H54 (cell line): ENCODE measurements at places on chromosomes 2 and 18.

DNA sequence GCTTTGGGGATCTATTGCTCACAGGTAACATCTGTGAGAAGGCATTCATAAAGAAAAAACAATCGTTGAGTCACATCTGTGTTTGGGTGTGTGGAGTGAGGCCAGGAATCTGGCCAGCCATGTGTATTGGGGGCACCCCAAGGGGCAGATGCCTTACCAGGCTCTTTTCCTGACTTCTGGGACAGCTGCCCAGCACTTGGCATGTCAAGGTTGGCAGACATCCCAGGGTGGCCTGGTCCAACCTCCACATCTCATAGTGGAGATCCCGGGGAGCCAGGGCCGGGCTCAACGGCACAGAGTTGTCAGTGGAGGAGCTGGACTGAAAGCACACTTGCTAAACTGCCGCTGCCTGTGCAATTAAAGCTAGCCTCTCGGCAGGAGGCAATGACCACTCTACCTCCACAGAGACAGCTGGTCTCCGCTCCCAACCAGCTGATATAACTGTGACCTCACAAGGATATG is 75.3 kb upstream of the MGAT4A start:
- peak; percentile 65 for DNase-seq

DNA sequence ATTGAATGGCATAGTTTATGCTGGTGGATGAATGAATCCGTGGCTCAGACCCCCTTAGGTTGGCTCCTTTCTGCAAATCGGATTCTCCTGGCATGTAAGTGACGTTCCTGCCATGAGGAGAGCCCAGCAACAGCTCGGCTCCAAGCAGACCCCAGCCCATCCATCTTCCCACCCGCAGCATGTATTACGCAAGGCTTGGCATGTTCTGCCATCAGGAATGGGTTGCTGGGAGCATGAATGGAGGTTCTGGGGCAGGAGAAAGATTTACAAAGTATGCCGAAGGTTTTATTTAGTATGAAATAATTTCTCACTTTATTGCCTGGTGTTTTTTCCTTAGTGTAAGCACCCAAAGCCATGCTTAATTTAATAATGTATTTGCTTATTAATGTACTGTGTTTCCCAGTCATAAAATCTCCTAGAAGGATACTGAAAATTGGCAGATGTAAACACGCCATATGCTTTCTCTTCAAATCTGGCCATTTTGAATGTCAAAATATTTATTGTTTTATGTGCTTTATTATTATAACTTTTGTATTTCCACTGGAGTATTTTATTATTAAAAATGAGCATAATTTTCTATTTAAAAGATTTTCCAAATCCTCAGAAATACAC is 128.5 kb downstream of the ACKR3 start:
- no peak for DNase-seq

DNA sequence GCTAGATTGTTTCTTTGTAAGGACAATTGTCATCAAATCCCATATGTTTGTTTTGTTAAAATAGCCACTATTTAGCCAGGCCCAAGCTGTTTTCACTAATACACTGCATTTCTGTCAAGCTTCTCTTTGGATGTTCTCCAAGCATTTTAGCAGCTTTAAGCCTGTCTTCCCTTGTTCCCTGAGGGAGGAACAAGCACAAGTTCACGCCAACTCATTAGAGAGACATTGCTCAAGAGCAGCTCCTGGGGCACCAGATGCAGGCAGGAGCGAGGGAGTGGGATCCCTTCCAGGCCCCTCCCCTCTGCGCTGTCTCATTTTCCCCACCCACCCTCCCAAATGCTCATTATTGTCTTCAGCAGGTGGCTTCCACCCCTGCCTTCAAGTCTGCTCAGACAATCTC is 32.6 kb upstream of the PPP3R1 start:
- DNase-seq: no peak

DNA sequence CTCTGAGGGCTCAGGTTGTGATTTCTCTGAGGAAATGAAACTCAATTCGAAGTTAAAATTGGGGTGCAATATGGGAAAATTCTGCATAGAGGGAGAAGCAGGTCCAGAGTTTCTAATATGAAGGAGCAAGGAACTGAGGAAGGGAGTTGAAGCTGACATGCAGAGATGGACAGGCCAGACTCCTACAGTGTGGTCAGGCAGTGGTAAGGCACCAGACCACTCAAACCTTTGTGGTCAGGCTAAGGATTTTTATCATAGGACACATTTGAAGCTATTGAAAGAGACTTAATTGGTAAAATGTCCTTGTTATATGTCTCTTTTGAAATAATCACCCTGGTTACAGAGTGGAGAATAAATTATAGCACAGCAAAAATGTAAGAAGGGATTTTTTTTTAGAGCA is 1074.8 kb upstream of the CDH2 start:
- DNase-seq: no peak

GRCh38 chr2:65198737-65199136 is 28.9 kb upstream of the ACTR2 start:
- no peak for DNase-seq

DNA sequence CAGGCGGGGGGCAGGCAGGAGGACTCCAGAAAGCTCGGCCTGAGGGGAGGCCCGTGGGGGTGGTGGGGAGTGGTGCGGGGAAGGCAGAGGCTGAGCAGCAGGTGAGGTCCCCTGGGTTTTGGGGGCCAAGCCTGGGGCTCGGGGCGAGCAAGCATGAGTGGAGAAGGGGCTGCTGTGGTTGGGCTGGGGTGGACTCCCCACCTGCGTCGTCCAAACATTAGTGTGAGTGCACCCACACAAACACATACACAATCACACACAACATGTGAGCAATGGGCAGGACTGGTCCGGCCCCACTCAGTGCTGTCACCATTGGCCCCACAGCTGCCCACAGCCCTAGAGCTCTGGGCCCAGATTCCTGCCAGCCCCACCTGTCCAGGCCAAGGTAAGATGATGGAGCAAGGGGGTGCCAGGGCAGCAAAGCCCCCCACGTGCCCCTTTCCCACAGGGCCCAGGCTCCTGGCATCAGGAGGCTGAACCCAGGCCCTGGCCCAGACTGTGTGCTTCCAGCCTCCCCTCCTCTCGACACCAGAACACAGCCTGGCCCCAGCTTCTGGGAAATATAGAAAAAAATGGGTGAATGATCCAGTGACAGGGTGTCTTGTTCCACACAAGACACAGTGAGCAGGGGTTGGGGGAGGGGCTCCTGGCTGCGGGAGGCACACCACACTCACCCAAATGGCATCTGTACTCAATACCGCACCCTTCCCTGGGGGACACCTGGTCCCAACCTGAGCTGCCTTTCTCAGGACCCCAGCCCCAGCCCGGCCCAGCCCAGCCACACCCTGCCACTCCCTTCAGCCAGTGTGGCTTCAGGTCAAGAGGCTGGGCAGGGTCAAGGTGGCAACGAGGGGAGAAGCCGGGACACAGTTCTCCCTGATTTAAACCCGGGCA is 463 bp upstream of the ALPP start:
- DNase-seq: no peak

DNA sequence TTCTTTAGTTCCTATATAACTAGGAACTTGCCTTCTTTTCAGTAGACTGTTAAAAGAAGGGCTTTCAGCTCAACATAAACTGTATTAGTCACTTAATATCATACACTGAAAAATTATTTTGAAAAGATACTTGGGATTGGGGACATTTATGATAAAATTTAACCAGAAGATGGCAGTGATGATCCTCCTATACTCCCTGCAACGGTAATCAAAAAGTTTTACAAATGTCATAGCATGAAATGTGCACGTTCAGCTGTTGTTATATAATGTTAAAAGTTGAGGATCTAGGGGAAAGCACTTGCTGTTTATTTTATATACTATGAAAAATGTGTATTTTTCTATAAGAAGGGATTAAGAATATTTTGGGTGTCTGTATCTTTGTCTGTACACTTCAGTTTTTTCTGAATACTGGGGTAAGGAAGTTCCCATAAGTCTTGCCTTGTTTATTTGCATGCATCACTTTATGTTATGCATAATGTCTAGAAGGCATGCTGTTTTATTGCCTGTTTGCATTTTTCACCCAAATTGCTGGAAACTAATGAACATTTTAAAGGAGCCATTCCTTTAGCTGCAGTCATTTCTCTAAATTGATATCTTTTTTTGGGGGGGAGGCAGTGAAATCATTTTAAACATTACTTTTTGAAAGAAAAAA is 19.0 kb downstream of the DYNC1I2 start:
- no peak for DNase-seq

DNA sequence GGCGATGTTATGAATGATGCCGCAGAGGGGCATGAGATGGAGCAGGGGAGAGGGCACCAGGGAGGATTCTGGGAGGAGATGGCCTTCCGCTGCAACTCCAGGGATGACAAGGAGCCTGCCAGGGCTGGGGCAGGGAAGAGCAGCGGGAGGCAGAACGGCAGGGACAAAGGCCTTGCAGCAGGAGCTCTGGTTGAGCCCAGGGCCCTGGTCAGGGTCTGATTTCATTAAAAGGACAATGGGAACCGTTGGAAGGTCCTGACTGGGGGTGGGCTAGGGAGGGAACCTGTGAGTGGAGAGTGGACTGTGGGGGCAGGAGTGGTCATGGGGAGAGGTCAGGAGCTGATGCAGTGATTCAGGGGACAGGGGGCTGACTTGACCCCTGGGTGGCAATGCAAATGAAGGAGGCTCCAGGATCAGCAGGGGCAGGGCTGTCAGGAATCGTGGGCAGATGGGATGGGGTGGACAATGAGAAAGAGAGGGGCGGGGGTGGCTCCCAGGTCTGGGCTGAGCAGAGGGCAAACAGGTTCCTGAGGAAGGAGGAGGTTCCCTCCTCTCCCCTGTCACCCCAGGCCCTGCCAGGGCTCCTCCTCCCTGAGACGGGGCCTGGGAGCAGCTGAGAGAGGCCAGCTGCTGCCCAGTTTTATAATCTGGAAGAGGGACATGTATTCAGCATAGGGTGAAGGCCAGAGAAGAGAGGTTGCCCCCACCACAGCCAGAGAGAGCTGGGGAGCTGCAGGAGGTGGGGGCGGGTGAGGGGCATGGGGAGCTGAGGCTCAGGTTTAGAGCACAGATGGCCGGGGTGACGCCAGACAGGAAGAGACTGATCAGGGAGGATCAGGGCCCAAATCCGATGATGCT is 7.3 kb upstream of the DUSP2 start:
- DNase-seq: no peak

DNA sequence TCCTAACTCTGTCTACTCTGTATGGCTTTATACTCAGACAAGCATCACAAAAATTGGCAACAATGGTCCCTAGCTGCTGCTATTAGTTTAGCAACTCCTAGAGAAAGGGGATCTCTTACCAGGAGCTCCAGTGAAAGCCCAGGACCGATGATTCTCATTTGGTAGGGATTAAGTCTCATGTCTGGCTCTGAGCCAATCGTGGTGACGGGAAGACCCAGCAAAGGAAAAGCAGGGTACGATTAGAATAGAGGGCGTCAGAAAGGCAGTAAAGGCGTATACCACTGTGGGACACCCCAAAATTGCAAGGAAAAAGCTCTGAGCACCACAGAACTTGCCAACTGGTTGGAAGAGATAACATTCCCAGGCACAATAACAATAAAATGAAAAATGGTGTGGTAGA is 129.5 kb downstream of the MTCL1 start:
- no peak for DNase-seq
